Progenitor cell of endocrine pancreas (in vitro differentiated cells): ENCODE measurements at places on chromosomes 6 and 20. TPM values are rescaled to one million over a fixed set of nuclear protein-coding genes. Genes with fewer than 3 reads are reported as not detected.

DNA sequence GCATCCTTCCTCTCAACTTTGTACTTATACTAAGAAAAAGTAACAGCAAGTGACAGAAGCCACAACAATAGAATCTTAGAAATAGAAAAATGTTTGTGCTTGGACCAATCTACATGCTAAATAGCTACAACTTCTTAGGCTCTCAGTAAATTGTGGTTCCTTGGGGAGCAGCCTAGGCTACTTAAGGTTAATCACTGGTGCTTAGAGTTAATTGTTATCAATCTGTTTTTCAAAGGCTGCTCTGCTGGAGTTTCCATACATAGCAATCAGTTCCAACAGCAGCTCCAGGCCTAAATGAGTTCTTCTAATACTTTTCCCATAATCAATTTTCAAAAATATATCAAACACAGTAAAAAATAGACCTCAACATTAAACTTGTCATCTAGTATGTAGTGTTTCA lies 571.4 kb downstream of the EPHA7 start:
- no peak for DNase-seq
- no peak overlapping the region for H3K27ac ChIP-seq
- H3K27me3 ChIP-seq: no peaks in the 10 kb centered on the region
- no peak overlapping the region for H3K4me3 ChIP-seq
- H3K36me3 ChIP-seq: no peaks in the 10 kb centered on the region

GRCh38 chr20:31675828-31676608 lies 38.3 kb downstream of the COX4I2 start:
- DNase-seq: no peak
- H3K27me3 ChIP-seq: no peaks in the 10 kb centered on the region
- H3K4me1 ChIP-seq: peaks cover 52% of the 10 kb centered on the region

DNA sequence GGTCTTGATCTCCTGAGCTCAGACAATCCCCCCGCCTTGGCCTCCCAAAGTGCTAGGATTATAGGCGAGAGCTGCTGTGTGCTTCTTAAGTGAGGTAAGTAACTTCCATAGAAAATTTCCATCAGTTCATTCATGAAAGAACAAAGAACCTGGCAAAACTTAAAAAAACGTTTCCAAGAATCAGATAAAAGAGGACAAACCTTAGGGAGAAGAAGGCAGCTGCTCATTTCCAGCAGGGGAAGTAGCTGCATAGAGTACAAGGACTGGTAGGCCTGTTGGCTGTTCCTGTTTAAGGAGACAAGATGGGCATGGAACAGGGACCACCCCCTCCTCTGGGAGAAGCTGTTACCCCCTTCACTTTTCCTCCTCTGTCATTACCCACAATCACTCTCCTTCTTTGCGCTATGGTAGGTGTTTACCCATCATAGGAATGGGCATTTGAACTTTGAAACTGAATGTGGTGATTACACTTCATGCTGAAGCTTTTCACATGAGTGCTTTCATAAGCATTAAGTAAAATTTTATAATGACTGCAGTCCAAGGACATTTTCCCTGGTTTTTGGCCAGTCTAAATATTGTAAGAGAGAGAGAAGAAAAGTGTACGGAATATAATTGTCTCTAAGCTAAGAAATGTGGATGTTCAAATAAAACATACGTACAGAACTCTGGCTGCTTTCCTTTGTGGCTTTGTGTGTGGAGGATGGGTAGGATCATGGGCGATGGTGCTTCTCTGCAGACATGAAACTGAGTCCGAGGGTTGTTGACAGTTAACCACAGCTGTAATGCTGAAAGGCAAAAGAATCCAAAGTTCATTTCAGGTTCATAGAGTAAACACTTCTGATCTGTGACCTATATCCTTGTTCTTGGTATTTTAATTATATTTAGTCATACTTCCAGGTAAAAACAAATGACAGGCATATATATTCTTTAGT lies 56.4 kb downstream of the CCN2 start:
- no peak for DNase-seq
- H3K27me3 ChIP-seq: peaks cover 3% of the 10 kb centered on the region
- H3K4me1 ChIP-seq: peaks cover 1% of the 10 kb centered on the region
- peaks cover 3% of the 10 kb centered on the region for H3K36me3 ChIP-seq

DNA sequence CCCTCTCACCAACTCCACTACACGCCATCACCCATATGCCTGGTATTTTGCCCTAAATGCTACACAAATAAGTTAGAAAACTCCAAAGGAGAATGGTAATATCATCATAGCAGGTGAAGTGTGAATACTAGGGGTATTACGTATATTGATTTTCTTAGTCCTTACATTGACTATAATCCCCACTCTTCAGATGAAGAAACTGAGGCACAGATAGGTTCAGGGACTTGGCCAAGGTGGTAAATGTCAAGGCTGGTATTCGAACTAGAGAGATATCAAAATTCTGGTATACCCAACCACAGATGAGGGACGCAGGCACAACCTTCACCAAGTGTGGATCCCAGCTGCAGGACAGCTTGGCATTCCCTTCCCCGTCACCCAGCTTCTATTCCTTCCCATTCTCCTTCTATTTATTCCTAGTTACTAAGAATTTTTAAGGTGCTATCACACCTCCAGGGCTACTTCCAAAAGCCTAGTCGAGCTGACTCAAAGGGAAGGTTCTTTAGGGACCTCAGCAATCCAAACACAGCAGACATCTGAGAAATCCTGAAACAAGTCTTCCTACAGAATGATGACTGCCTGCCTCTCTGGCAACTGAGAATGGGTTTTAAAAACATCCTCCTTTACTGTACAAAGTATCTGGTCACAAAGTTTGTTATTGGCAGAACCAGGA lies 32.6 kb downstream of the ATXN1 start:
- no peak overlapping the region for H3K27ac ChIP-seq
- peaks cover 31% of the 10 kb centered on the region for H3K4me1 ChIP-seq
- no peak overlapping the region for H3K4me3 ChIP-seq
- peaks cover 1% of the 10 kb centered on the region for H3K36me3 ChIP-seq

DNA sequence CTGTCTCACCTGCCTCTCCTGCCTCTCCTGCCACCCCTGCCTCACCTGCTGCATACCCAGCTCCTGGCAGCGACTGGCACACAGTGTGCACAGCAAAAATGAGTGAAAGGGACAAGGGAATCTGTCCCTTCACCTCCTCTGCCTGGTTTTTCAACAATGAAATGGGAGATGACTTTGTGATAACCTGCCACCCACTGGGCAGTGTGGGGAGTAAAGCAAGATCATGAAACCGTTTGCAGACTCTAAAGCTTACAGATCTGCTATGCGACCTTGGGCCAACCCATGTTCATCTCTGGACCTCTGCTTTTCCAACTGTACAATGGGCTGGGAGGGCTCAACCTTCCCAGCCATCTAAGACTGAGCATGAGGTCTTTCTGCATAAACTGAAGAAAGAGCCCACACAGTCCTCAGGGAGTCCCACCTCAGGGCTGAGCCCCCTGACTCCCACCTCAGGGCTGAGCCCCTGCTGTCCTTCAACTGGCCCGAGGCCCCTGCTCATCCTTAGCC lies 81.1 kb downstream of the RIPOR3 start:
- no peaks in the 10 kb centered on the region for H3K4me1 ChIP-seq
- no peak for DNase-seq
- H3K27ac ChIP-seq: no peak overlapping the region
- no peak overlapping the region for H3K4me3 ChIP-seq
- H3K27me3 ChIP-seq: no peaks in the 10 kb centered on the region

DNA sequence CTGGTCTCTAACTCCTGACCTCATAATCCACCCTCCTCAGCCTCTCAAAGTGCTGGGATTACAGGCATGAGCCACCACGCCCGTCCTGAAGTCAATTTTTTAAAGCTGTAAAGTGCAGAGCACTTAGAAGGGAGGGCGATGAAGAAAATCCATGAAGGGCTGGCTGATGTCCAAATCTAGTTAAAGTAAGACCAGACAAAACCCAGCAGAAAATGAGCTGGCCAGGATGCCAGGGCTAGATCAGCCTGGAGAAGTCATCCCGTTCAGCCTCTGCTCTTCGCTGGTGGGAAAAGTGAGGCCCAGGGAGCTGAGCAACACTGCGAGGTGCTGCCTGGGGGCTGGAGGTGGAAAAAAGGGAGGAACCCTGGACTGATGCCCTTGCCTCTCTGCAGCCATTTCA lies 3.1 kb downstream of the BPIFB4 start:
- no peaks in the 10 kb centered on the region for H3K36me3 ChIP-seq
- H3K4me1 ChIP-seq: no peaks in the 10 kb centered on the region
- no peak overlapping the region for H3K27ac ChIP-seq
- no peak for DNase-seq
- no peak overlapping the region for H3K4me3 ChIP-seq

DNA sequence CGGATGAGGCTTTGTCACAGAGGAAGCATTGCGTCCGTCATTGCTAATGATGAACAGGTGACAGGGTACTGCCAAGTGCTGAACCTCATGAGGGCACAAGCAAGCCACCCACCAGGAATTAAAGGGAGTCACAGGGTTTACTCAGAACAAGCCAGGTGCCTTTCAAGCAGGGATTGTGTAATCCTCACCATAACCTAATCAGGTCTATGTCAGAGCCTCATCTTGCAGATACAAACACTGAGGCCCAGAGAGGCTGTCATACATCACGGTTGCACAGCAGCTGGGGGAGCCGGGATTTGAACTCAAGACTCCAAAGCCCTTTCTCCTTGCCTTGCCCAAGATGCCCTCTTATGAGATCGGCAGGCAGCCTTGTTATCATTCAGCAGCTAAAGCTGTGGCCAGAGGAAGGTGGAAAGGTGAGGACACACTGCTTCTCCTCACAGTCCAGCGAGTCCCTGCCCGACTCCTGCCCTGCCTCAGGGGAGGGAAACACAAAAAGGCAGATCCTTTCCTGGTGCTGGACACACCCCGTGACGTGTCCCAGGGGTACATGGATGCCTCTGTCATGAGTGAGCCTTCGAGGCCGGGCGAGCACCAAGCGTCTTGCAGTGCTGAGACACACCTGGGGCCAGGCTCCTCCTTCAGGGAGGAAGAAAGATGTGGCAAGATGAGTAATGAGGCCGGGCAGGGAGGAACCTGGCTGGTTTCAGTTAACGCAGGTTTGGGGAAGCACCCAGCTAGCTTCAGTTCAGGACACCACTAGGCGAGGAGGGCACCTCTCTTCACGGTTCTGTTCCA lies 214.9 kb downstream of the LY86 start:
- no peak overlapping the region for H3K4me3 ChIP-seq
- H3K36me3 ChIP-seq: no peaks in the 10 kb centered on the region
- DNase-seq: no peak
- peaks cover 18% of the 10 kb centered on the region for H3K27me3 ChIP-seq

FOXA2 gene
- total RNA-seq: 124 and 141 TPM in 2 replicates

FRK gene
- 8.6 and 8.8 TPM in 2 replicates for total RNA-seq

KCNS1 gene
- 0.07 and 0.12 TPM in 2 replicates for total RNA-seq
